AG09309 (cell line): ENCODE measurements at places on chromosomes 11 and 22.

DNA sequence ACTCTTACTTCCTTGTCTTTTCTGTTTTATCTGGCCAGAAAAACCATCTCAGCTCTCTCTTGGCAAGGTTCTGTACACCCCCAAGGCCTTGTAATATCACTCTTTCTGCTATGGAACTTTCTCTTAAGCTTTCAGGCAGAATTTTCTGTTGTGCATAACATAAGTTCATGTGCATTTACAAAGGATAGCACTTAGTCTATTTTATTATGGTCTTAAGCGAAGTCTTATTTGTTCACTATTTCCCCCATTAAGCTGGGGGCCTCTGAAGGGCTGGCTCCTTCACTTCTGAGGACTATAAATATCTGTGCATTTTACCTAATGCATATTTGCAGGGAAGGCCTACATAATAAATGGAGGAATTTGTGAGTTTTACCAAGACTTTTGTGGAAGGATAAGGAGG lies 1393.4 kb downstream of the FAM181B start:
- no peak for DNase-seq

GRCh38 chr11:91041626-91042025 lies 818.8 kb upstream of the CHORDC1 start:
- no peak for DNase-seq

DNA sequence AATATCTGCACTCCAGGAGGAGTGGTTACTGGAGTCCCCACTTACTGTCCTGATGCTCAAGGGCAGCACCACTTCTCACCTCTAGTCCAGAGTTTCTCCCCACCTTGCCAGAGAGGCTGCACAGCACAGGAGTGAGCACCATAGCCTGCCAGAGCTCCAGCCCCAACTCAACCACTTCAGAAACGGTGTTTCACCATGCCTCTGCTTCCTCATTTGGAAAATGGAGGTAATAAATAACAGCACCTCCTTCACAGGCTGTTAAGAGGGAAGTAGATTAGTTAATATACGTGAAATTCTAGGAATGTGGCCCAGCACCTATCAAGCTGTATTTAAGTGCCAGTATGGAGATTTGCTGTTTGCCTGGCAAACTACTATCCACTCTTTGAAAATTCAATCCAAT lies 63.0 kb downstream of the GALNT18 start:
- no peak for DNase-seq

- DNase-seq, result no peak
These were observed 23.9 kb upstream of the ZC3H12C start for GRCh38 chr11:110069158-110069737.

DNA sequence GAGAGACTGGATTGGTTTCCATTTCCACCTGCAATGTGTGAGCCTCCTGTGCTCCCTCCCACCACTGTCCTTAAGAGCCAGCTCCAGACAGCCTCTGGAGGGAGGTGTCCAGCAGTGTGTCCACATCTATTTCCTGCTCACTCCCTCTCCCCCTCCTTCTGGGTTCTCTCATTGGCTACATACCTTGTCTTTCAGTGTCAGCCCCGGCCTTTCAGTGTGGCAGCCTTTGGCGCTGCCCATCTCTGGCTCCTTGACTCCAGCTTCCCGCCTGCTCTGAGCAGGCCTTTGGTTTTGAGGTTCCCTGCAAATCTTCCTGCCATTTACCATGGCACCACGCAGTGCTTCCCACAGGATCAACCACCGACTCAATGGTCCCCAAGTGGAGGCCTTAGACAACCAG lies 19.0 kb upstream of the PTPRJ start:
- no peak for DNase-seq

GRCh38 chr22:43118024-43118849 lies 7.7 kb downstream of the BIK start:
- no peak for DNase-seq

- no peak for DNase-seq
These were observed 1251.9 kb downstream of the BRD1 start for GRCh38 chr22:48575618-48576332.

DNA sequence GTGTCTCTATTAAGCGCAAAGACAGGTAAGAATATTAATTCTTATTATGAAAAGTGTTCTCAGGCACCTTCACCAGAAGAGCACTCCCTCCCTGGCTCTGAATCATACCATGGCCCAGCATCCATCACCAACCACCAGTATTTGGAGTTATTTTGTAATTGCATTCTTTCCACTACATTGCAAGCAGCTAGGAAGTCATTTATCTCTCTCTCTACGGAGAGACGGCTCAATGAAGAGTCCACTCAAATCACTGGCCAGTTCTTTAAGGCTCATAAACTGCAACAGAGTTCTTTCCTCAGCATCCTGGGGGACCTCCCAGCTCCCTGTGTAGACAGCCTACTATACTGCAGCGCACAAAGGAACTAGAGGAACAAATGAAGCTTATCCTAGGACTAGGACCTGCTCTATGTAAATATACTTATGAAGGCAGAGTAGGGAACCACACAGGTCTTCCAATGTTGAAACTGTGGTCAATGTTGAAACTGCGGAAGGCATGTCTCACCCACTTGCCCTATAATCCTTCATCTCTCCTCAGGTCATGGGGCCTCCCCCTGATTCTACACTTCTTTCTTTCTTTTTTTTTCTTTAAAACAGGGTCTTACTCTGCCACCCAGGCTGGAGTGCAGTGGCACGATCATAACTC lies 63.4 kb downstream of the AAMDC start:
- peak; percentile 63 for DNase-seq

GRCh38 chr22:45516163-45516562 lies 13.5 kb downstream of the FBLN1 start:
- no peak for DNase-seq

GRCh38 chr11:17748044-17748443 lies 13.5 kb downstream of the KCNC1 start:
- no peak for DNase-seq

DNA sequence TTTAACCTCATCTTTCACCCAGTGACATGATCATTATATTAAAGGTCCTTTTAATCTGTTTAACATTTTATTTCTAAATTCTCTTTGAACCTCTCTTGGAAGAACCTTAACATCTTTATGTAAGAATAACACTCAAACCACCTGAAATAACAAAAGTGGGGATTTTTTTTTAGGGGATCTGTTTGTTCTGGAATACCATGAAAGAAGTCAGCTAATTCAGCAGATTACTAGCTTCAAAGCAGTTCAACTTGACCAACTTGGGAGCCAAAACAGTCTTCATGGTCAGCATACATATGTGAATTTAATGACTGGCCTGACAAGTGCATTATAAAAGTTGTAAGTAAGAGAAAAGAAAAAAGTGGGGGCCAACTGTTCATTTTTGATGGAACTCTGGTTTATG lies 52.3 kb downstream of the CCDC34 start:
- DNase-seq, result no peak
